ENCODE measurements at places on chromosomes 2 and 18.

DNA sequence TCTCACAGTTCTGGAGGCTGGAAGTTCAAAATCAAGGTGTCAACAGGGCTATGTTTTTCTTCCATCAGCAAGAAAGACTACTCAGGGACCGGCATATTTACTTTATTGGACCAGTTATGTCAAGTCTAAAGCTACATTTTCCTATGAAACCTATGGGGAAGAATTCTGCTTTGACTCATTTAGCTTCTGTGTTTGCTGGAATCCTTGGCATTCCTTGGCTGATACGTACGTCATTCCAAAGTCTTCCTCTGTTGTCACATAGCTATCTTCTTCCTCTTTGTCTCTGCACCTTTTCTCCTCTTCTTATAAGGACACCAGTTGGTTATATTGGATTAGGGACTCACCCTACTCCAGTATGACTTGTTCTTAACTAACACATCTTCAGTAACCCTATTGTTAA, 137.4 kb upstream of the FBXO11 start:
- no peak for DNase-seq

DNA sequence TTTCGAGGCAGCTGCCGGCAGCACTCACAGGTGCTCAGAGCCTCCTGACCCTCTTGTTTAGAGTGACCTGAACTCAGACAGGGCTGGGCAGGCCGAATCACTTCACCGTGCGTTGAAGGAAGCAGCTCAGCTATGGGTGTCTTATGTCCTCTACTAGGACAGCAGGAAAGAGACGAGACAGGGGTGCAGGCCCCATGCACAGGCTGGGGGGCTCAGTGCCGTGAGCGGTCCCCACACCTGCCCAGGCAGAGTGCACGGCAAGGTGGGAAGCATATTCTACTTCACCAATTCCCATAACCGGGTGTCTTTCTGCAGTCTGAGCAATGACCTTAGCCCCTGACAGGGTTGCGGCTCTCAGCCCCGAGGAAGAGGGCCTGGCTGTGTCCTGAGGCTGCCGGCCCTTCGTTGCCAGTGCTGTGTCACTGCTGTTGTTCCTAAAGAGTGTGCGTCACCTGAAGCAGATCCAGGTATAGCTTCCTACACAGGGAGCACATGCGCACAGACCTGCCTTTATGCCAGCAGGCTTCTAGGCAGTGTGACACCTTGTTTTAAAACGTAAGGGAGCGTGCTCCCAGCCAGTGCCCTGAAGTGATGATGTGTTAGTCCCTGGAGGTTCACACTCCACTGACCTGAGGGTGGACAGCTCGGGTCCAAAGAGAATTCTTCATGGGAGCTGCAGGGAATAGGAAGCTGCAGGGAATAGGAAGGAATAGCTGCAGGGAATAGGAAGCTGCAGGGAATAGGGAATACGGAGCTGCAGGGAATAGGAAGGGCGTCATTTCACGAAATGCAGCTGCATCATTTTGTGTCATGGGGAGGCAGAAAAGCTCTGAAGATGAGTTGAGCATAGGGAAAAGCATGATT, 207.9 kb upstream of the SALL3 start:
- no peak for DNase-seq

DNA sequence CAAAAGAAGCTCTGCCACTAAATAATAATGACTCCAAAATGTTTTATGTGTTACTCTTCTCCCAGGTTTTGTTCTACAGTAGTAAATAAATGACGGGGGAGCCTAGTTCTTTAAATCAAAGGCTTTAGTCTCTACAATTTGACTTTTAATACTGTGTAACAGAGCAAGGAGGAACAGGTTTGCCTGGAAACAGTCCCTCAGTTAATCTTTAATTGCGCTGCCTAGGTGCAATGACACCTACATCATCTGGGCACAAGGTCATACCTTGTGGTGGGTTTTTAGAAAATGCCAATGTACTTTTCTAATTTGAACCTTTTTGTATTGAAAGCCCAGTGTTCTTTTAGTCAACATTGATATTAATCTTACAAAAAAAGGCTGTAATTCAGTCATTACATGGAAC, 287.3 kb upstream of the SETBP1 start:
- no peak for DNase-seq

- DNase-seq, result peak; percentile 62
These were observed 57.4 kb downstream of the SP100 start for GRCh38 chr2:230473378-230473777.

- DNase-seq, result no peak
These were observed 151.2 kb upstream of the HS6ST1 start for GRCh38 chr2:128469875-128470274.

Measured in activated naive CD4-positive, alpha-beta T cell treated with anti-CD3 and anti-CD28 coated beads for 36 hours (primary cell).